ENCODE measurements at places on chromosomes 12 and 14. TPM values are rescaled to one million over a fixed set of nuclear protein-coding genes. Genes with fewer than 3 reads are reported as not detected.

DNA sequence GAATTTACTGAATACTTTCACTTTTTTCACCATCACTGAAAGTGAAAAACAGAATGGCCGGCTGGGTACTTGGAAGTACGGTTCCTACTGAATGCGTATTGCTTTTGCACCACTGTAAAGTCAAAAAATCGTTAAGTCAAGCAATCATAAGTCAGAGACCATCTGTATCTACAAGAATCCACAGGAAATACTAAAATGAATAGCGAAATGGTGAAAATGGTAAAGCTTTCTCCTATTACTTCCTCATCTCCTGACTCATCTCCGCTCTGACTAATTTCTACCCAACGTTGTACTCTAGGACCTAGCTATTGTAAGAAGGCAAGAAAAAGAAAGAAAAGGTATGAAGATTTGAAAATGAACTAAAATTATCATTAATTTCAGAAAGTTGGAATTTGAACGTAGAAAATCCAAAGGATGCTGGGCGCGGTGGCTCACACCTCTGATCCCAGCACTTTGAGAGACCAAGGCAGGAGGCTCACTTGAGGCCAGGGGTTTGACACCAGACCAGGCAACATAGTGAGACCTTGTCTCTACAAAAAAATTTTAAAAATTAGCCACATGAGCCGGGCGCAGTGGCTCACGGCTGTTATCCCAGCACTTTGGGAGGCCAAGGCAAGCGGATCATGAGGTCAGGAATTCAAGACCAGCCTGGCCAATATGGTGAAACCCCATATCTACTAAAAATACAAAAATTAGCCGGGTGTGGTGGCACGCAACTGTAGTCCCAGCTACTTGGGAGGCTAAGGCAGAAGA is 5.3 kb upstream of the CDCA4 start:
- no peak for DNase-seq

- peak; percentile 67 for DNase-seq
These were observed 25.8 kb upstream of the MSI1 start for GRCh38 chr12:120394483-120395367.

GRCh38 chr12:16506394-16506793 is 99.6 kb downstream of the LMO3 start:
- no peak for DNase-seq

DNA sequence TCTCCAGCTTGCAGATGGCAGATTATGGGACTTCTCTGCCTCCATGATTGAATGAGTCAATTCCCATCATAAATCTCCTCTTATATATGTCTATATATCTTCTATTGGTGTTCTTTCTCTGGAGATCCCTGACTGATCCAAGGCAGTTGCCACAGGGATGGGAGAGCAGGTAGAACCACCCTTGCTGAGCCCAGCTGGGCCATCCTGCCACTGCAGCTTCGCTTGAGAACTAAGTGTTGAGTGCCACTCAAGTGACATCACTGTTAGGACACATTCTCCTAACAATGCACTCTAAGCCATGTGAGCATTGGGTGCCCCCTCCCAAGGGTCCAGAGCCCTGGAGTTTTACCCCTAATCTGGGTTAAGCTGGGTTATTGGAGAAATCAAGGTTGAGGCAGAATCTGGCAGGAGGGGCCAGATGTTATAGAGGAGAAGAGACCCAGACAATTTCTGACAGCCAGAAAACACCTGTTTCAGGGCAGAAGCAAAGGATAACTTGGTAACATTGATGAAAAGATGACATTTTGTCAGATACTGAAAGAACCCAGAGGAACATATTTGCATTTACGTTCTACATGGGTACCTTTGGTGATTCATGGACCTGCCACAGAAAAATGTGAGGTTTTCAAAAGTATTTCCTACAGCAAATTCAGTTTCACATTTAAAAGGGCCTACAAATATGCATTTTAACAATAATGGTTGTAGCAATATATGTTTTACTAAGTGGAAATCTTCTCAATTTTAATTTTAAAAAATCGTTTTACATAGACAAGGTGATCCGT is 57.2 kb upstream of the MAX start:
- DNase-seq = no peak

DNA sequence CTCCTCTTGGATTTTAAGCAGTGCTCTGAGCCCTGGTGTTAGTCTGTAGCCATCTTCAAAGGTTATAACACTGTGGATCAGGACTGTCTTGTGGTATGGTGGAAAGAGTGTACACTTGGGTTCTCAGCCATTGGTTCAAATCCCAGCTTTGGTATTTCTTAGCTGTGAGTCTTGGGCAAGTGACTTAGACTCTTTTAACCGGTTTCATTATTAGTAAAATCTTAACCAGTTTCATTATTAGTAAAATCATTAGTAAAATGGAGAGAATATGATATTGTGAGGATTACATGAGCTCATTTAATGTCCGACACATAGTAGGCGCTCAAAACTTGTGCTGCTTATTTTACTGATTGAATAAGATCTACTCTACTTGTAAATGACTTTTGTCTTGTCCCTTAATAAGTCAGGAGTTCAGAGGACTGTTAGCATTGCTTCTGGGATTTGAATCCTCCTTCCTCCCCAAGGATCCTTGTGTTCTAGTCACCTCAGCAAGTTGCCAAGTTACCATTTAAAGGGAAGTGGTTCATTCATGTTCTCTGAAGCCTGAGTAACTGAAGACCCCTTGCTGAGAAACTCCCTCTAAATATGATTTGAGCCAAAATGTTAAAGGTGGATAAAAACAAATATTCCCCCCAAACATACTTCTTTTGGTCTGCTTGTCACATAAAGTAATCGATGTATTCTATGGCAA is 12.4 kb downstream of the TTLL5 start:
- no peak for DNase-seq

DNA sequence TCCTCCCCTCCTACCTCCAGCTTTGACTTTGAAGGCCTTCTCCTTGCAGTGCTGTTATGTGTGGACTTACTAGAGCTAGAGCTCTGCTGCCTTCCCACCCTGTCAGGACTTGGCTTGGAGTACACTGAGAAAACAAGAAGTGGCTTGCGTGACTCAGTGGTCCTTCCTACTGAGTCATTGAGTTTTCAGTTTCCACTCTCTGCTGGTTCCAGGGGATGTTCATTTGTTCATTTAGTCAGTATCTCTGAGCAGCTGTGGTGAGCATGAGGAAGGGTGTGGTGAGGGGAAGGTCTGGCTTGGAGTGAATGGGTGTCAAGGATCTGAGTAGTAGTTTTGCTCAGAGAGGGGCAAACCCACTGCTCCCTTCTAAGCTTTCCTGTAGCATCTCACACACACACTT is 17.2 kb upstream of the ELK3 start:
- no peak for DNase-seq

- DNase-seq = no peak
These were observed 56.0 kb downstream of the LLPH start for GRCh38 chr12:66074561-66074960.

- DNase-seq = no peak
These were observed at the start of gene RPL10L for GRCh38 chr14:46651526-46652144. TSS of gene RPL10L (minus strand) at chr14:46651781. CDS start at chr14:46651736, 45 bp downstream.

DNA sequence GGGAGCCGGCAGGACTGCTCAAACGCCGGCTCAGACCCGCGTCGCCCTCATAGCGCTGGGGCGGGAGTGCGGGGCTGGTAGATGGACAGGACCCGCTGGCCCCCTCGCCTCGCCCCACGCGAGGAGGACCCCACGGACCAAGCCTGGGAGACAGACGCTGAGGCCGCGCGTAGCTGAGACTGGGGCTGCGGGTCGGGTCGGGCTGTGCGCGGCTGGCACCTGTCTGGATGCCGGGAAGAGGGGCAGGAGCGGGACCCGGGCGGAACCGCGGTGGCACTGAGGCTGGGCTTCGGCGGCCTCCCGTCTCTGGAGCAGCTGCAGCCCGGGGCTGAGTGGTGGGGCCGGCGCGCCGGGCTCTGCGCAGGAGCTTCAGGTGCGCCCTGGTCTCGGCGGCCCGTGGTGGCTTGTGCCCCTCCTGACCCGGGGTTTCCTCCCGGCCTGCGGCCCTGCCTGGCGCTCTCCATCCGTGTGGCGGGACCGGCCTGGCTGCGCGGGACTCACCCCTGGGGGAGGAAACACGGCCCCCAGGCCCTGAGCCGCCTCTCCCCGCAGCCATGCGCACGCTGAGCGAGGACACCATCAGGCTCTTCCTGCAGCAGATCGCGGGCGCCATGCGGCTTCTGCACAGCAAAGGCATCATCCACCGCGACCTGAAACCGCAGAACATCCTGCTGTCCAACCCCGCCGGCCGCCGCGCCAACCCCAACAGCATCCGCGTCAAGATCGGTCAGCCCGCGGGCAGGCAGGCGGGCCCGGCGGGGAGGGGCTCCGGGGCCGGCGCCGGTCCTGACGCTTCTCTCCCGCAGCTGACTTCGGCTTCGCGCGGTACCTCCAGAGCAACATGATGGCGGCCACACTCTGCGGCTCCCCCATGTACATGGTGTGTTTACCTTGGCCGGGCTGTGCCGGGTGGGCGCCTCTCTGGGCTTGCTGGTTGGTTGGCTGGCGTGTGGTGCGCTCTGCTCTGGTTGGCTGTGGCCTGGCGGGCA is 14.0 kb downstream of the ULK1 start:
- no peak for DNase-seq

GRCh38 chr12:108193917-108194316 is 64.8 kb downstream of the WSCD2 start:
- DNase-seq = peak; percentile 31

DNA sequence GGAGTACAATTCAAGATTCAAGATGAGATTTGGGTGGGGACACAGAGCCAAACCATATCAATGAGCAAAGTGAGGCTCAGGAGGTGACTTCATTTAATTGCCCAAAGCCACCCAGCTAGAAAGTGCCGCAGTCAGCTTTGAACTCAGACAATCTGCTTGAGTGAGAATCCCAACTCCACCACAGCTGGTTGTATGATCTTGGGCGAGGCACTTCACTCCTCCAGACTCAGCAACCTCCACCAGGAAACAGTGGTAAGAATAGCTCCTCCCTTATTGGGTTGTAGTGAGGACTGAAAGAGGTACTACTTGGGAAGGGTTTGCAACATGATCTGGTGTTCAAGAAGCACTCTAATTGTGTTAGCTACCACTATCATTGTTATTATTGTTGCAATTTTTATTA is 129.2 kb upstream of the RFLNA start:
- DNase-seq = no peak

DNA sequence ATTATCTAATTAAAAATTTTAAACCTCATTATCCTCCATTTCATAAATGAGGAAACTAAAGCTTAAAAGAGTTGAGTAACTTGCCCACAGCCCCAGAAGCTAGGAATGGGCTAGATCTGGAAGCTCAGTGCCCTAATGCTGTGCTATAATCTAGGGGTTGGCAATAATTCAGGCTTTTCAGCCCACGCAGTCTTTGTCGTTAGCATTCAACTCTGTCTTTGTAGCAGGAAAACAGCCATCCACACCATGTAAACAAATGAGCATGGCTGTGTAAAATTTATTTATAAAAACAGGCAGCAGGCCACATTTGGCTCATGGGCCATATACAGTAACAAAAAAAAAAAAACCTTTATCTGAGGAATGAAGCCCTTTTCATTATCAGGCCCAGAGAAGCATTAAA is 92.4 kb upstream of the OVCH1 start:
- no peak for DNase-seq

GRCh38 chr14:93804654-93805053 is 16.4 kb upstream of the PRIMA1 start:
- DNase-seq = no peak

DNA sequence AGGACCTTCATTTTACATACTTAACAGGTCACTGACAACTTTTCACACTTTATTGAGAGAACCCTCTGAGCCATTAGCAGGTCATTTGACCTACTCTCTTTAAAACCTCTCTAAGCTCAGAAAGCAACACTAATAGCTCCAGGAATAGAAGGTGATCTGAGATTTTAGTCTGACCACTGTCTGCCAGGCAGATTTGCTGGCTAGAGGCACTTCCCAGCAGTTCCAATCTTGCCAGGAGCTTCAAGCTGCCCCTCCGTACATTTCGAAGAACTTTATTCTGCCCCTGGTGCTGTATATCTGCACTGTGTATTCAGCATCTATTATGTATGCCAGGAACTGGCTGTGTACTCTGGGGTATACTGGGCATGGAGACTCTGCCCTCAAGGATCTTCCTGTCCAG is 56.3 kb downstream of the GPHB5 start:
- DNase-seq = no peak

- peak; percentile 34 for DNase-seq
These were observed 643 bp upstream of the TAMALIN start for GRCh38 chr12:52005903-52006703.

DNA sequence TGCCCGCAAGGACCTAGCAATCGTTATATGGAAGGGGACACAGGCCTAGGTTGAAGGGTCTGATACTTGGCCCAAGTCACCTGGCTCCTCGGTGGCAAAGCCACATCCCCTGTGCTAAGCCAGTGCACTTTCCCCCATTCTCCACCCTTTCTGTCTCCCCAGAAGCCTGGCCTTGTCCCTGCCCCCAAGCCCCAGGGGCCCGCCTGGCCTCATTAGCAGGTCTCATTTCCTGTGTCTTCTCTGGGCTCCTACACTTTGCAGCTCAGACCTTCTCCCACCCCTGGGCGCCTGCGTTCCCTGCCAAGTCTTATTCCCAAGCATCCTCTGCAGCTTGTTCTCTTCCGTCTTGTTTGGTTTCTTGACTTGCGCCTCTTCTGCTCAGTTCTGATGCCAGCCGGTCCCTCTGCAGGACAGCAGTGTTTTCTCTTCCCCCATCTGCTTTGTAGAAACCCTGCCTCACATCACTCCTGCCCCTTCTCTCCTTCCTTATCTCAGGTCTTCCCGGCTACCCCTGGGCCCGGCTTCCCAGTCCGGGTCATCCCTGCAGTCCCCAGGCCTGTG is 66.7 kb downstream of the SLC24A4 start:
- DNase-seq = no peak

GRCh38 chr12:31944299-31944698 is 14.9 kb upstream of the RESF1 start:
- DNase-seq = no peak

DNA sequence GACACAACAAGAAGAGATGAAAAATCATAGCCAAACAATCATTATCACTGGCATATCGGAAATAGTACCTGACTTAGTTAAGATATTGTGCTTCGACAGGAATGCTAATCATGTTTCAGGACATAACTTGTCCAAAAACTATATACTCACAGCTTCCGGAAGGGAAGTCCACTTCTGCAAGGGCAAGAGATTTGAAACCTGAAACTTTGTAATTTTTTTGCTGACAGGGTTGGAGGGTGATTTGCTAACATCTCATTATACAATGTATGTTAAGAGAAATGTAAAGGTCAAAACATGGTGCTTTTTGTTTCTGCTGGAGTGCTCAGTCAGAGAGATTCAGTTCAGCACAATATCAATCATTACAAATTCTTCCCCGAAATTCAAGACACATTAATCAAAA is 200.3 kb downstream of the CNTN1 start:
- no peak for DNase-seq

DNA sequence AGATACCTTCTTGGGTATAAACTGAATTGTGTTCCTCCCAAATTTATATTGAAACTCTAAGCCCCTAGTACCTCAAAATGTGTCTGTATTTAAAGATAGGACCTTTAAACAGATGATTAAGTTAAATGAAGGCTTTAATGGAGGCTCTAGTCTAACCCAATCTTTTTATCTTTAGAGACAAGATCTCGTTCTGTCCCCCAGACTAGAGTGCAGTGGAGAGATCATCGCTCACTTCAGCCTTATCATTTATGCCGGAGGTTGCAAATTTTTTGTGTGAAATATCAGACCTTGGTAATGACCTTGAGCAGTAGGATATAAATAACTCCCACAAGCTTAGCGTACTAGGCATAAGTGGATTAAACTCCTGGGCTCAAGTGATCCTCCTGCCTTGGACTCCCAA is 81.8 kb downstream of the C14orf132 start:
- no peak for DNase-seq

GRCh38 chr14:105050551-105050897 is 14.7 kb downstream of the GPR132 start:
- DNase-seq = no peak

The FOXG1 gene
- 0.07 TPM for polyA plus RNA-seq

The GMFB gene
- 88.7 TPM for polyA plus RNA-seq

The CLEC4D gene
- 0.16 TPM for polyA plus RNA-seq

The KRT77 gene
- polyA plus RNA-seq = not detected
